ENCODE measurements at places on chromosomes 5 and 9.

- no peak for DNase-seq
These were observed 202.6 kb downstream of the DCP2 start for GRCh38 chr5:113179156-113179555.

GRCh38 chr9:85995599-85995998 is 54.7 kb downstream of the NAA35 start:
- no peak for DNase-seq

GRCh38 chr9:101271102-101271501 is 113.7 kb downstream of the BAAT start:
- DNase-seq, result no peak

GRCh38 chr5:133130387-133131118 is 78.7 kb downstream of the HSPA4 start:
- no peak for DNase-seq

GRCh38 chr5:140713562-140714094 is 13.4 kb downstream of the ZMAT2 start:
- DNase-seq, result no peak

DNA sequence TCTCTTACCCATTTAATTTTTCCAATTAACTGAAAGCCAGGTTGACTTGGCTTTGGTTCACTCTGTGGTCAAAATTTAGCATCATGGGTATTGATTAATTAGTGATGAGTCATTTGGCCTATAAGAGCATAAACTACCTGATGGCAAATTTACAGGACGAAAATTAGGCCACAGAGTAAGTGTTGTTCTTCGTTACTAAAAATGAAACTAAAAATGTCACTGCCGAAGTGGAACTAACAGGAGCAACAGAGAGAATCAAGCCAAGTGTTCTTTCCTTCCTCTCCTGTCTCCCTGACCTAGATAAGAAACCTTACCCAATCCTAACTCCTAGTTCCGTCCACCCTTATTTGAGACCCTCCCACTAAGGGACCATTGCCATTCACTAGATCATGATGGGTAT is 176.9 kb downstream of the RAB3C start:
- peak; percentile 9 for DNase-seq

- no peak for DNase-seq
These were observed 72.3 kb downstream of the SLCO4C1 start for GRCh38 chr5:102223542-102224477.

GRCh38 chr5:160651692-160652645 is 200.0 kb downstream of the ATP10B start:
- no peak for DNase-seq

GRCh38 chr9:76298521-76299144 is 95.6 kb downstream of the RFK start:
- no peak for DNase-seq

GRCh38 chr5:86885489-86886230 is 267.9 kb downstream of the COX7C start:
- no peak for DNase-seq

DNA sequence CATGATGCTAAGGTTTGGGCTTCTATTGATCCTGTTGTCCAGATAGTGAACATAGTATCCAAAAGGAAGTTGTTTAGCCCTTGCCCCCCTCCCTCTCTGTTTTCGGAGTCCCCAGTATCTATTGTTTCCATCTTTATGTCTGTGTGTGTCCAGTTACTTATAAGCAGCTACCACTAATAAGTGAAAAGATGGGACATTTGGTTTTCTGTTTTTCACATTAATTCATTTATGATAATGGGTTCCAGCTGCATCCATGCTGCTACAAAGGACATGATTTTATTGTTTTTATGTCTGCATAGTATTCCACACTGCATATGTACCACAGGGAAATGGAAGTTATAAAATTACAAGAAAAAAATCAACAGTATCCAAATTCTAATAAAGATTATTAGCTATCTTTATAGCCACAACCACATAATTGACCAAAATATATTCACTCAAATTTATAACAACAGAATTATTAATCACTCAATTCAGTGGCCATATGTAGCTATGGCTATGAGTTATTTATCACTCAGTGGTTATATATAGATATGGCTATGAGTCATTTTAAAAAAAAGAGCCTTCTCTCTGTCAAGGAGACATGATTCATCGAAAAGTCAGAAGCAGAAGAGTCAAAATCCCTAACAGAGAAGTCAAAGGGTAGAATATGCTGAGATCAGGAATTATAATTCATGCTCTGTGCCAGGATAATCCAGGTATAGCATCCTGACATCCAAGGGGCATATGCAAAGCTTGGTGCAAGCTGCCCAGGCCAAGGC is 367.5 kb downstream of the DEPDC1B start:
- no peak for DNase-seq

DNA sequence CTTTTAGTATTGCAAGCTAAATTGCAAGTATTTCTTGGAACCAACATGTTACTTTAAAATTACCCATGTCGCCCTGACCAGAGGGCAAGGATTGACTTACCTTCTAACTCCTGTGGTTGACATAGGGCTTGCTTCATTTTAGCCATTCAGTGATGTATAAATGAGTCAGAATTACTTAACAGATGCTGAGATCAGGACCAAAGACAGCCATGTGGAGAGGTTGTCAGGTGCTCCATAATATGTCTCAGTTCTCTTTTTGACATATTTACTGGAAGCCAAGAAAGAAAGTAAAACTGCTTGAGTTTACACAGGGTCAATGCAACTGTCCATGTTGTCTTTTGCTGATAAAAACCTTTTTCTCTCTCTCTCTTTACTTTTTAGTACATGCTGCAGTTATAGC is 33.2 kb downstream of the F2RL2 start:
- DNase-seq, result no peak

GRCh38 chr9:3549225-3549624 is 23.4 kb upstream of the RFX3 start:
- DNase-seq, result no peak

GRCh38 chr9:93960221-93960970 is 5.2 kb upstream of the BARX1 start:
- DNase-seq, result no peak

- DNase-seq, result no peak
These were observed 43.1 kb downstream of the COL27A1 start for GRCh38 chr9:114198249-114199040.

DNA sequence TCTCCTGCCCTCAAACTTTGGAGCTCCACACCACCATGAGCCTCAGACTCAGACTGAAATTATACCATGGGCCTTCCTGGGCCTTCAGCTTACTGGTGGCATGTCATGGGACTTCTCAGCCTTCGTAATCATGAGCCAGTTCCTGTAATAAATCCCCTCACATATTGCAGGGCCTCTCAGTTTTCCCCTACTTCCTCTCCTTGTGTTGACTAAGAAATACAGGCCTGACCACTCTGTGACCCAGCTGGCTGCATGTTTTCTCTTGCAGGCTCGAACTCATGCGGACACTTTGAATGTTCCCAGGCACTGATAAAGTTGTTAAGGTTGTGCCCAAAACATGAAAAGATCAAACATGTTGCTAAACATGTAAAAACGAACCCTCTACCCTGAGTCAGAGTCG is 26.2 kb upstream of the SHC3 start:
- DNase-seq, result no peak

- no peak for DNase-seq
These were observed 153.4 kb upstream of the MAP1B start for GRCh38 chr5:71953866-71954265.

GRCh38 chr9:21506626-21507482 is 24.7 kb upstream of the IFNE start:
- no peak for DNase-seq

- DNase-seq, result no peak
These were observed 3.4 kb downstream of the EPB41L4B start for GRCh38 chr9:109317311-109317978.

DNA sequence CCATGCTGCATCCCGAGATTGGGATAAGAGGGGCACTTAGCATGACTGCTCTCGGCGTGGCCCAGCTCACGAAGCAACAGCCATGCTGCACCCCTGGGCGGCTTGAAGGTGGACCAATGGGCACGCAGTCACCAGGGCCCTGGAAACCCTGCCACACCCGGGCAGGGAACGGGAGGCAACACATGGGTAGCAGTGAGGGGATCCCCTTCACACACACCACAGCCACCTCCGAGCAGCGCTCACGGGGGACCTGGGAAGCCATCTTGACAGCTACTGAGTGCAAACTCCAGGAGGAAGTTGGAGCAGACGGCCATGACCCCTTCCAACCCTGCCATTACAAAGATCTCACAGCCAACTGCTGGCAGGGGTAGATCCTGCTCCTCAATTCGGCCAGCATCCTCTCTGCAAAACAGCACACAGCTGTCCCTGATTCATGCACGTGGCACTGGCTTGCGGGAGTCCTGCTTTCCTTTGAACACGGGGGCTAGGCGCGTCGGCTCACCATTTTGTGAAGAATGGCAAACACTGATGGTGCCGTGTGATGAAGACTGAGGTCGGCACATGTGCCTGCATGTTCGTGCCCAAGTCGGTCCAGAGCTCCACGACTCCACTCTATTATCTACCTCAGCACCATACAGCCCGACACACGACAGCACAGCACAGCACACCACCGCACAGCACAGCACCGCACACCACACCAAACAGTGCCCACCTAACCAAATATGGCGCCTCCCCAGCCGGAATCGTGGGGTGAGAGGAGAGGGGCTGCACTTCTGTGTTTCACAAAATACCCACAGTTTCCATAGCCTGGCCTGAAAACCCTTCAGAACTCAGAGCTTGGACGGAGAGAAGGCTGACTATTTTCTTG is 5.0 kb downstream of the UBAC1 start:
- DNase-seq, result no peak

GRCh38 chr9:125752070-125752628 is 5.0 kb downstream of the PBX3 start:
- no peak for DNase-seq

DNA sequence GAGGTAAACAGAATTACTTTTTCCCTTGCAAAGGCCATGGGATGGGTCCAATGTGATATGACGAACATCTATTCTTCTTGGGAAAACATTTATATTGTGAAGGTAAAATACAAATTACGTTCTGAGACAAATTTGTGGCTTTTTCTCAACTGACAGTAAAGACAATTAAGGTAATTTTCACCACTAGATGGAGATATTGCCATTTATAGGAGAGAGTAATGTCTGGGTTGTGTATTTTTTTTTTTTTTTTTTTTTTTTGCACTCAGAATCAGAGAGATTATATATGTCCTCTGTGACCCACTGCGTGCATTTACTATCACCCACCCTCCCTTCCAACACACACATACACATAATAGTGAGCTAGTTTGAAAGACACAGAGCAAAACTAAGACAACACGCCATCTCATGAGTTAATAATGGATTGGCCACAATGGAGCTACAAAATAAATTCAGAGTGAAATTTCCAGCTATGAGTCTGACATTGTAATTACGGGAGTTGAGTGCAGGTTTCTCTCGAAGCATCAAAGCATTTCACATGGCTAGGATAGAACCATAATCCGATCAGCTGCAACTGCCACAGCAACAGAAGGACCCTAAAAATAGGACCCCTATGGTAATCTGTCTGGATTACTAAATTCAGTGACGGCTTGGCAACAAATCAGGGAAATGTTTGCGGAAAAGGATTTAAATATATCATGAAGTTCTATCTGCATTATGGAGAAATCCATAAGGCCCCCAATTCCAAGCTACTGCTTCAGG is 49.2 kb downstream of the ANXA1 start:
- peak; percentile 16 for DNase-seq

- no peak for DNase-seq
These were observed 276.9 kb downstream of the CDH9 start for GRCh38 chr5:26761446-26761845.

DNA sequence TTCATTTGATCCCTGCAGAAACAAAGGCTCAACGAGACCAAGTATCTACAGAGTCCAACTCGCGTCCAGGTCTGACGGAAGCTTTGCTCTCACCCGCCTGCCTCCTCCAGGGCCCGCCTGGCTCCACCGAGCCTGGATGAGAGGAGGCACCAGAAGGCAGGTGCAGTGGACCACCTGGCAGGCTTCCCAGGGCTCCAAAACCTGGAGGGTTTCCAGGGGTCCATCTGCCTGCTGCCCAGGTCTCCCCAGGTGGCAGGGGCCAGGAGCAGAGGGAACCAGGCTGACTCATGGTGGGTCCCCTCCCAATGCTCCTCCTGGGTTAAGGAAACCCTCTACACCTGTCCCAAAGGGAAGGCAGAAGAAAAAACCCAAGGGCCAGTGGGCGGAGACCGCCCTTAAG is 59.5 kb downstream of the VAV2 start:
- no peak for DNase-seq

GRCh38 chr9:91160599-91161464 is 200.9 kb downstream of the AUH start:
- DNase-seq, result no peak

DNA sequence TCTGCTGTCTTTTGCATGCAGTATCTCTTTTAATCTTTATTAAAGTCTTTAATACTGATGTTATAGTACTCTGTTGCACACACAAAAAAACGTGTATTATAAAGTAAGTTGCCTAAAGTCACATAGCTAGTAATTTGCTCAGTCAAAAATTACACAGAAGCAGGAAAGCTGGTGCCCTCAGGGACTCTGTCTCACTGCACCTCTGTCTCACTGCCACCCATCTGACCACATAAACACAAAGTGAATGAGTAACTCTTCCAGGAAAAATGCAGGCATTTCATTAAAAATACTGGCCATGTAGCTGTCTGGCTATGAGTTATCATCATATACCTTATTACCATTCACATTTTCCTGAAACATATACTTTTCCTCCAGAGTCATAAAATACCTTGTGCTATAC is 591.7 kb downstream of the CSNK1G3 start:
- DNase-seq, result no peak

DNA sequence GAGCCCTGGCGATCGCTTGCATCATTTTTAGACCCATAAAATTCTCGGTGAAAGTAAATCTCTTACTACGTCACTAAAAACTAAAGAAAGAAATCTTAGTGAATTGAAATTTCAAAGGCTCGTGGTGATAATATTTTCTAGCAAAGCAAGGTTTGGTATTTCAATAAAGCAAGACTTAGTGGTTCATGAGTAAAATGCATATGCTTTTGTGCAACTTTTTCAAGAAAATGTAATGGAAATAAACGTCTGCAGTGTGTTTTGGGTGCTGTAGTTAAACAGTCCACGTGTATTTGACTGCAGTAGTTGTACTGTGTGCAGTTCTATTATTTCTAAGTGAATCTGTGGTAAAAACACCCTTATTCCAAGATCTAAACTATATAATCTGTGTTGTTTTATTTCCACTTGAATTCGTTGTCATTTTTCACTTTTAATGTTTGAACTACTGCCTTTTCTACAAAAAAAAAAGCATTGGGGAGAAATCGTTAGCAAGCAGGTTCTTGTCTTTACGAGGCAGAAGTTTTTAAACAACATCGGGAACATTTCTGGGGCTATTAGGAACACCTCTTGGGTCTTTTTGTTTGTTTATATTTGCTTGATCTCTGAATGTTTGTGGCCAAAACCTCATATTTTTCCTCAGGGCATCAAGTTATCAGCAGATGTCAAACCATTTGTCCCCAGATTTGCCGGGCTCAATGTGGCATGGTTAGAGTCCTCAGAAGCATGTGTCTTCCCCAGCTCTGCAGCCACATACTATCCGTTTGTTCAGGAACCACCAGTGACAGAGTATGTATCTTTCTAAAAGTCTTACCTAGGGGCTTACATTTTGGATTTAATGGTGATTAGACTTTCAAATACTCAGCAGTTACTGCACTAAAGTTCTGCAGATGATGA is 960 bp downstream of the SECISBP2 start:
- no peak for DNase-seq

- DNase-seq, result no peak
These were observed 55.9 kb upstream of the STXBP1 start for GRCh38 chr9:127555840-127556820.

- no peak for DNase-seq
These were observed 5.3 kb upstream of the DDX4 start for GRCh38 chr5:55732585-55732984.

- DNase-seq, result no peak
These were observed 42.1 kb downstream of the NKD2 start for GRCh38 chr5:1050423-1051365.

GRCh38 chr5:132815454-132815853 is 2.4 kb downstream of the SOWAHA start:
- no peak for DNase-seq

All from globus pallidus (tissue), 1 donor.